Activated naive CD4-positive, alpha-beta T cell treated with anti-CD3 and anti-CD28 coated beads, Interleukin-2, amount 10 ng/mL, durations not matched to agents 7 days and 5 days (primary cell): ENCODE measurements at places on chromosomes 4 and X.

DNA sequence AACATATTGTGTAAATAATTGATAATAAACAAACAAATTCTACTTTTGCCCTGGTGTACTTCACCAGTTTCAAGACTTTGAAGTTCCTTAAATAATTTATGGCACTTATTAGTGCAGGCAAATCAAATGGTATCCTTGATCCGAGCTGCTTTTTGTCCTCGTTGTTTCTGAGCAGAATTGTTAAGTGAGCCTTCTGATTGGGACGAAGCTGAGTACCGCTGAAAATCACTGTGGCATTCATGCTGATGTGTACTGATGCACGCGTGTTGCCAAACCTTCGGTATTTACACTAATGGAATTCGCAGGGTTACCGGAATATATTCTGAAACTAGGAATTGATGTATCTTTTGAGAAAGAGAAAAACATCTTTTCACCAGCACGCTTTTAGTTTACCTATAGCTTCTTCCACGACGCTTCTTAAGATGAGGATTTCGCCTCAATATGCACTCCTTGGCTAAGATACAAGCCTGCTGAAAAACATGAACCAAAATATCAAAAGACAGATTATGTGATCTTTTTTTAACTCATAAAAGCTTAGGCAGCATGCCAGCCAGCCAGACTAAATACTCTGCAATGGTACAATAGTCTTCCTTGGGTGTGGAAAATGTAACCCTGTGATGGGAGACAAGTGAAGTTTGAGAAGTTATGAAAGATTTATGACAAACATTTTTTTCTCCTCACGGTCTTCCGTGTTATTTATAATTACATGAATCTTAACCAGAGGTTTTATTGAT, 48.9 kb upstream of the TENM3 start:
- DNase-seq, result no peak
- no peak overlapping the region for H3K27ac ChIP-seq
- no peaks in the 10 kb centered on the region for H3K27me3 ChIP-seq
- H3K4me1 ChIP-seq, result no peaks in the 10 kb centered on the region
- no peak overlapping the region for H3K4me3 ChIP-seq

DNA sequence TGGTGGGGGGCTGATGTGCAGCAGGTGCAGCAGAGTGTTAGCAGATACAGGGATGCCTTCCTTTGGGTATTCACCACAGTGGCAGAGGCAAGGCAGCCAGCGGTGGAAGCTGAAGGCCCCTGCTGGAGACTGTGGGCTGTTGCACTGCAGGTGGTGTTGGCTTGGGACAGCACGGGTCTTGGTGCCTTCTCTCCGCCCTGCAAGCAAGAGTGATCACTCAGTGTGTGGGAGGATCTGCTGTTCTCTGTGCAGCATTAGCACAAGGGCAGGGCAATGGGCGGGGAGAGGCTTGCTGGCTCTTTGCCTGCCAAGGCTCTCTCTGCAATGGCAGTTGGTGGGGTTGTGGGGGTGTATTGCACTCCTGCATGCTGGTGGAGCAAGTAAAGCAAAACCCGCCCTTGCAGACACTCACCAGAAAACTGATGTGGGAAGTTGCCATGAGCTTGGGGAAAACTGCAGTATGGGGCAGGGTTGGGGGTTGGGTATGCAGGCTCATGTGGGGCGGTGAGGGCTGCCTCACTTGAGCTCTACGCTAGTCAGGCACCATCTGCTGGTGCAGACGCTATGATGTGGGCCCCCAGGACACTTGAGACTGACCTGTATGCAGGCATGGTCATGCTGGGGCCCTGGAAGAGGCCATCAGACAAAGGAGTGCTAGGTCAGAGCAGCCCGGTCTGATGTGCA, 820.8 kb upstream of the GRIA3 start:
- H3K27me3 ChIP-seq, result no peaks in the 10 kb centered on the region
- no peaks in the 10 kb centered on the region for H3K4me1 ChIP-seq
- H3K27ac ChIP-seq, result no peak overlapping the region
- DNase-seq, result no peak
- H3K36me3 ChIP-seq, result no peaks in the 10 kb centered on the region

DNA sequence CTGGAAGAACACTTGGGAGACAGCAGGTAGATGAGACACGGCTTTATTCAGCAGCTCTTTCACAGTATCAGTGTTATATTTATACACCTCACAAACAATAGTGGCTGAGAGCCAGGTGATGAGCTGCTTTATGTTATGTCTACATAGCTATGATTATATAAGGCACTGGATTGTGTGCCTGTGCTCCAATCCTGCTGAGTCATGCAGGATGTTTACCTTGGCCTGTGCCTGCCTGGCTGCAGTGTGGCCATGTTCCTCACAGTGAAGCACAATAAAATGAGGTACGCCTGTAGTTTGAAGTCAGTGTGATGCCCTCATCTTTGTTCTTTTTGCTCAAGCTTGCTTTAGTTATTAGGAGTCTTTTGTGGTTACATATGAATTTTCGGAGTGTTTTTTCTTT, 31.3 kb downstream of the CXCL13 start:
- no peak overlapping the region for H3K27ac ChIP-seq
- H3K36me3 ChIP-seq, result peaks cover 4% of the 10 kb centered on the region
- DNase-seq, result no peak
- peaks cover 8% of the 10 kb centered on the region for H3K27me3 ChIP-seq
- H3K4me1 ChIP-seq, result peaks cover 4% of the 10 kb centered on the region

GRCh38 chr4:48738856-48739255, 41.2 kb downstream of the FRYL start:
- H3K27ac ChIP-seq, result no peak overlapping the region
- no peak for DNase-seq

DNA sequence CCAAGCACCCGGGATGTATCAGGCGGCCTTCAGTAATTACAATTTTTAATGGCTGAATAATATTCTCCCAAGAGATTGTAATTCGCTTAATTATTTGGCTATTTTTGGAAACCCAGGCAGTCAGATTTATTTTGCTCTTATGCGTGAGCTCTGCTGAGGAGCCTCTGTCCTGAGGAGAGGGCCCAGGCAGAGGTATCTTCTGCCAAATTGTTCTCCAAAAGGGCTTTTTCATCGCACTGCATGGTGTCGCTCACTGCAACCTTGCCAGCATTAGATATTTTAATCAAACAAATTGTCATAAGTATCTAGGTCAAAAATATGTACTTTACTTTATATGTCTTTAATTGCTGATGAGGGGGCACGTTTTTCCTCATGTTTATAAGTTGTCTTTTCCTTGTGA, 5.8 kb downstream of the ATP2B3 start:
- peaks cover 67% of the 10 kb centered on the region for H3K27me3 ChIP-seq
- no peak for DNase-seq
- H3K4me3 ChIP-seq, result no peak overlapping the region

- H3K4me3 ChIP-seq, result no peak overlapping the region
- no peaks in the 10 kb centered on the region for H3K4me1 ChIP-seq
- no peak overlapping the region for H3K27ac ChIP-seq
- DNase-seq, result no peak
- H3K27me3 ChIP-seq, result no peaks in the 10 kb centered on the region
Measured at GRCh38 chrX:113929004-113929403, 654.9 kb upstream of the HTR2C start.

DNA sequence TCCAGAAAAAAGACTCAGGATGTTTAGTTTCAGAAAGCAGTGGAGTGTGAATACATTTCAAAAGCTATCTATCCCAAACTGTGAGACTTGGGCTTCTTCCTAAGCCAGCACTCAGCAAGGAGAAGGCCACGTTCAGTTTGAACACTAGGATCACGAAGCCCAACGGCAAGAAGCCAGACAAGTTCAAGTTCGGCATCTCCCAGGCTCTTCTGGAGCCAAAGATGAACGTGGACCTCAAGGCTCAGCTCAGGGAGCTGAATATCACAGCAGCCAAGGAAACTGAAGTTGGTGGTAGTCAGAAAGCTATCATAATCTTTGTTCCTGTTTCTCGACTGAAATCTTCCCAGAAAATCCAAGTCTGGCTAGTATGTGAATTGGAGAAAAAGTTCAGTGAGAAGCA, 7.6 kb downstream of the PLAC1 start:
- no peaks in the 10 kb centered on the region for H3K4me1 ChIP-seq

DNA sequence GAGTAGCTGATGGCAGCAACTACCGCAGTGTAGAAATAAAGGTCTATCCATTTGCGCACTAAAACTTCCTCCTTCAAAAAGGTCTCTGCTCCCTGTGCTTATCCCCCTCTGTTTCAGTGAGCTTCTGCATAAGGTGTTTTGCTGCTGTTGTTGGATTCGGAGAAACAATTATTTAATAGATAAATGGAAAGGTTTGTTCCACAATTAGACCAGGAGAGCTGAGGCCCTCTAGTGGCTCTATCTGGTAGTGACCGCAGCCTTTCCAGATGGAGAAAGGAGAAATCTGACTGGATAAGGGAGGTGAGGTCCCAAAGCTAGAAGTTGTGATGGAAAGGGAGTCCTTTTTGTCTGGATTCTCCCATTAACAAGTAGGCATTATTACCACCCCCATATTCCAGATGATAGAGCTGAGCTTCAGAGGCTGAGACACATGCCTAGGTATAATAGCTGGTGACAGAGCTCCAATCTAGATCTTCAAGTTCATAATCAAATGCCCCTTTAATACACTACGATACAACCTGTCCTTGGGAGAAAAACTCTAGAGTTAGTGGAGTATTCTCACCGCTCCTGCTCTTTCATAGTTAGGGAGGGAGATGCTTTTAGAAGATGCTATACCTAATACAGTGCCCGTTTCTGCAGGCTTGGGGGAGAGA, 5.1 kb upstream of the GABRQ start:
- peak; percentile 47 for DNase-seq
- no peak overlapping the region for H3K4me3 ChIP-seq
- H3K36me3 ChIP-seq, result no peaks in the 10 kb centered on the region
- H3K27ac ChIP-seq, result no peak overlapping the region
